Renal cortex interstitium (tissue), 15 donors: ENCODE measurements at places on chromosomes 11 and 22.

DNA sequence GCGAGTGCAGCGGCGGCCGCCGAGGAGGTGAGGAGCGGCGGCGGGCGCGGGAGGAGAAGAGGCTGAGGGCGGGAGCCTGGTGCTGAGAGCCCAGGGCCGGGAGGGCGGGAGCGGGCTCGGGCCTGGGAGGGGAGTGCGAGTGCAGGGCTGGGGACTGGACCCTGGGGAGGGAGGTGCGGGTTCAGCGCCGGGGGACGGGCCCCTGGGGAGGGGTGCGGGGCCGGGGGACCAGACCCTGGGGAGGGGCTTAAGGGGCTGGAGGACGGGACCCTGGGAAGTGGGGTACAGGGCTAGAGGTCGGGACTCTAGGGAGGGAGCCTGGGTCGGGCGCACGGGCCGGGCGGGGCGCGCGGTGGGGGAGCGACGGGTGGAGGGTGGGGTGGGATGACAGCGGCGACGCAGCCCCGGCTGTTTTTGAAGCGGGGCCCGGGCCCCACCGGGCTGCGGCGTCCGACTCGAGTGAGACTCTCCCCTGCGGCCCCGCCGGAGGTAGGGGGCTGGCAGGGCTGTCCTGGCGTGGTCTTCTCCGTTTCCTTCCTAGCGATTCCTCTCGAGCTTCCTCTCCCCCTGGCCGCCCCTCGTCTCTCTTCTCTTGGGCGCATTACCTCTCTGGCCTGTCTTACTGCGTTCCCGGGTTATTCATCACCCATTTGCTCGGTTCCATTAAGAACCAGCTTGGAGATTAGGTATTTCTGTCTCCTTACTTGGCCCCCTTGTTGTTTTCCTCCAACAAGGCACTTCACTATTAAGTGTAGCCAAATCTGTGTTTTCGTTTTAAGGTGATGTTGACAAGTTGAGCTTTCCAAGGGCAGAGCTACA lies 754 bp downstream of the NUP50 start:
- no peak for DNase-seq

DNA sequence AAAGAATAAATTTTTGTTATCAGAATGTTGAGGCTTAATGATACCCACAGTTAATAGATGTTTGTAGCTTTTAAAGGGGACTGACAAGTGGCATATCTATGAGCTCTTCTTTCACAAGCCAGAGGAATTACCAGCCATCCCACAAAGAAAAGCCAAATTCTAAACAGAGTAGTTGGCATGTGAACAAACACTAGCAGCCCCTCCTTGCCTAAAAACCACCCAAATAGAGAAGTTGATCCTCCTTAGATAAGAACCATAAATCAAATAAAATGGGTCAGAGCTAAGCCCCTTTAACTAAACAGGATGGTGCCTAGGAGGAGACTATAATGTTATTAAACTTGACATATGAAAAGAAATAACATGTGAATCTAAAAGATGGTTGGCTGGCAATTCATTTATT lies 11.4 kb downstream of the LPXN start:
- DNase-seq, result no peak

- DNase-seq, result no peak
Measured at GRCh38 chr22:35354068-35354467, 26.8 kb upstream of the HMOX1 start.

- DNase-seq, result no peak
Measured at GRCh38 chr11:72970557-72971118, 156.4 kb downstream of the ATG16L2 start.
